ENCODE measurements at places on chromosomes 1 and 21.

- no peak for DNase-seq
Measured at GRCh38 chr21:46357335-46357604, 33.3 kb downstream of the PCNT start.

DNA sequence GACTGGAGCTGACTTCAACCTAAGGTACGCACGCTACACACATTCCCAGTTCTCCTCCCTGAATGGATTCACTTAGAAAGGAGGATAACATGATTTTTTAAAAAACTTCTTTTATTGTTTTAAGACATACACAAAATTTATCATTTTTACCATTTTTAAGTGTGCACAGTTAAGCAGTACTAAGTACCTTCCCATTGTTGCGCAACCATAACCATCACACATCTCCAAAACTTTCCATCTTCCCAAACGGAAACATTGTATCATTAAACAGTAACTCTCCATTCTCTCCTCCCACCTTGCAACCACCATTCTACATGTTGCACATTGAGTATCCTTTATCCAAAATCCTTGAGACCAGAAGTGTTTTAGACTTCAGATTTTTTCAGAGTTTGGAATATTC is 36.2 kb upstream of the SEC16B start:
- DNase-seq = no peak

DNA sequence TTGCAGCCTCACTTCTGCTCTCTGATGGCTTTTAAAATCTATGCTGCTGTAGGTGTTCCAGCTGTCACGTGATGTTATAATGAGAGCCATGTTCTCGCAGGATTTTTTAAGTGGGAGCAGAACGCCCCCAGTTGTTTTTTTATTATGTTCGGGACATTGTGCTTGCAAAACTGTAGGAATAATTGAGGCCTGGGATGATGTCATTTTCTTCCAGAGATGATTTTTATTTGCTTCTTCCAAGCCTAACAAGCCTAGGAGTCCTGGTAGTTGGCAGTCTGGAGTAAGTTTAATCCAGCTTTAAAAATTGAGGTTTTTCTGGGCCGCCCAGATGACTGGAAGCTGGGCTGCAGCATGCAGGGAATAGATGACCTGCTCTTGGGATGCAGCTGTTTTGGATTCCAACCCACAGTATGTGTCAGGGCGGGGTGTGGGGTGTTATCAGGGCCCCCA is 34.6 kb upstream of the CHIT1 start:
- no peak for DNase-seq

- no peak for DNase-seq
Measured at GRCh38 chr1:18794051-18794450, 65.4 kb downstream of the TAS1R2 start.

GRCh38 chr1:195335541-195335940 is 1272.7 kb downstream of the KCNT2 start:
- no peak for DNase-seq

DNA sequence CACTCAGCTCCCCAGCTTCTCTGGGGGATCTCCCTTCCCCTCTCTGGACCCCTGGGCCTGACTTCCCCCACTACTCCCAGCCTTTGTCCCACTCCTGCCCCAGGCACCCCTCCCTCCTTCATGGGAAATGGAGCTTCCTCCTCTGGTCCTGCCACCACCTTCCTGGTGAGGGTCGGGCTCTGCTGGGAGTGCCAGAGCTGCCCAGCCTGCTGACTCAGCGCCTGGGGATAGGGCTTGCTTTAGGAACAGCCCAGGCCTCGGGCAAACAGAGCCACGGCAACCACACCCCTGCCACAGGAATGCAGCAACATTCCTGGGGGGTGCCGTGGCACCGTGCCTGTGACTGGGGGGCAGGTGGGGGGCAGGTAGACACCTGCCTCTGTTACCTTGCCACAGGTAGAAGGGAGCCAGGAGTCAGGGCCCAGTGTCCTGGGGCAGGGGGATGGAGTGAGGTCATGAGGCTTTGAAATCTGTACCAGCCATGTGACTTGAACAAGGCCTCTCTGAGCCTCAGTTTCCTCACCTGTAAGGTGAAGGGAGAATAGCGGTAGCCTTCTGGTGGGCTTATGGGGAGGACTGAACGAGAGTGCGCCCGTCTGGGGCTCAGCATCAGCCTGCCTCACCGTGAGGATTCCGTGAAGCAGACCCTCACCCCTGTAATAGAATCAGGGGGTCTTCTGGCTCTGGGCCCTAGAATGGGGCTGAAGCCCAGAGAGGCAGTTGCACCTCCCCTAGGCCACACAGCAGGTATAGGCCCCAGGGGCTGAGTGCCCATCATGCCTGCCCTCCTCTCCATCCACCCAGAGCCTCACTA is 17.8 kb upstream of the EPHA2 start:
- DNase-seq = no peak
